CD14-positive monocyte (primary cell): ENCODE measurements at places on chromosomes 12 and 14. TPM values are rescaled to one million over a fixed set of nuclear protein-coding genes. Genes with fewer than 3 reads are reported as not detected.

DNA sequence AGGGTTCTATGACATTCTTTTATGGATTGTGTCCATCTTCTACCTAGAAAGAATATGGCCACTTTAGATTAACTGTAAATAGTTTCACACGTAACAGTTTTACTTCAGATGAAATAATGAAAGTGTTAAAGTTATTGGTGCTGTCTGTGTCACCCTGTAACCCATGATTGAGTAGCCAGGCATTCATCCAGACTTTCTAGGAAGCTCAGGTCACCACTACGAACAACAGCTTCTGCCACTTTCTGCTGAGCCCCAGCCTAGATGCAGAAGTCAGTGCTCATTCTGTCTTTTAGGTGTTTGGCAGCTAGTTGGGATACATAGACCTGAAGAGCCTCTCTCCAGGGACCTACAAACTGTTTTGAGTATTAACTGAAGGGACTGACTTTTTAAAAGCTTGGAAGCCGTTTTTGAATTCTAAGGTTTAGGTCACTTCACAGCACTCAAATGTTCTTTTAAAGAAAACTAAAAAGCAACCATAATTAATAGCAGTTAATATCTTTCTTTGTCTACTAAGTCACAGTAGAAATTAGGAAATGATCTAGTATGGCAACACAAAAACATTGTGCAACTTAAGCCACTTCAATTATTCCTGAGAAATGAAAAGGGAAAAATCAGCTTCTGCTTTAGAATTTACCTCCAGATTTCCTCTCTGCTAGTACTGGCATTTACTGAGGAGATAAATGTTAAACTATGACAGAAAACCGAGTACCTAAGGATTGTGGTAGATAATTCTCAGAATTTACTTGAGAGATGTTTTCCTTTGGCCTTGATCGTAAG, 266.9 kb downstream of the CCDC91 start:
- DNase-seq = no peak

DNA sequence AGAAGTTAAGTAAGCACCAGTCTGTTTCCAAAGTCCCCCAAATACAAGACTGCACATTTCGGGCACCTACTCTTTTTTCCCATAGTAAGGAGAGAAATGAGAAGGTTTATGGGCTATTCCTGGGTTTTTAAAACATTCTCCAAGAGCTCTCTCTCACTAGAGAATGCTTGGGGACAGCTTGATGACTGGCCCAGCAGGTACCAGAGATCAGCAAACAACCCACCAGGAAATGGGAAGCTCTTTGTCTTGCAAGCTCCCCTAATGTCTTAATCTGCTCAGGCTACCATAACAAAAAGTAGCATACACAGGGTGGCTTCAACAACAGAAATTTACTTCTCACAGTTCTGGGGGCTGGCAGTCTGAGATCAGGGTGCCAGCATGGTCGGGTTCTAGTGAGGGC, 41.8 kb upstream of the CRY1 start:
- no peak for DNase-seq

- DNase-seq = peak; percentile 55
These were observed 376.8 kb downstream of the DPF3 start for GRCh38 chr14:72516936-72517700.

The CLEC7A gene
- 235 TPM for polyA plus RNA-seq

DNA sequence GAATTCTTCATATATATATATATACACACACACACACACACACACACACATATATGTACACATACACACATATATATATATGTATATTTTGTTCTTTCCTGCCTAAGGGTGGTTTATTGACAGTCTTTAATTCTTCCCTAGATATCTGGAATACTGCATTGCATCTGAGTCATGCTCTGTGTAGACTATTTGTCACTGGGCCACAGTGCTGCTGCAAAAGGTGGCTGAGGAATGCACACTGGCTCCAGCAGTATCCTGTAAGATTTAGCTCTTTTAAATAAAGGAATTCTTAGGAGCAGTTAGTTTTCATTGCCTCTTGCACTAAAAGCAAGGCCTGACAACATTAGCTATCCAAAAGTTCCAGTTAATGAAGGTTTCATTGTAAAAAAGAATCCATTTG, 200.9 kb downstream of the APAF1 start:
- DNase-seq = no peak

The HOXC4 gene
- polyA plus RNA-seq = not detected

The TPH2 gene
- polyA plus RNA-seq = not detected in 2 replicates

GRCh38 chr12:122836027-122836921, 1.0 kb downstream of the HIP1R start:
- DNase-seq = peak; percentile 37

- DNase-seq = no peak
These were observed 326.1 kb downstream of the BCL11B start for GRCh38 chr14:98945611-98946570.

The HHIPL1 gene
- 0.09 TPM in 2 replicates for polyA plus RNA-seq

The TRAFD1 gene
- polyA plus RNA-seq = 82.3 TPM

DNA sequence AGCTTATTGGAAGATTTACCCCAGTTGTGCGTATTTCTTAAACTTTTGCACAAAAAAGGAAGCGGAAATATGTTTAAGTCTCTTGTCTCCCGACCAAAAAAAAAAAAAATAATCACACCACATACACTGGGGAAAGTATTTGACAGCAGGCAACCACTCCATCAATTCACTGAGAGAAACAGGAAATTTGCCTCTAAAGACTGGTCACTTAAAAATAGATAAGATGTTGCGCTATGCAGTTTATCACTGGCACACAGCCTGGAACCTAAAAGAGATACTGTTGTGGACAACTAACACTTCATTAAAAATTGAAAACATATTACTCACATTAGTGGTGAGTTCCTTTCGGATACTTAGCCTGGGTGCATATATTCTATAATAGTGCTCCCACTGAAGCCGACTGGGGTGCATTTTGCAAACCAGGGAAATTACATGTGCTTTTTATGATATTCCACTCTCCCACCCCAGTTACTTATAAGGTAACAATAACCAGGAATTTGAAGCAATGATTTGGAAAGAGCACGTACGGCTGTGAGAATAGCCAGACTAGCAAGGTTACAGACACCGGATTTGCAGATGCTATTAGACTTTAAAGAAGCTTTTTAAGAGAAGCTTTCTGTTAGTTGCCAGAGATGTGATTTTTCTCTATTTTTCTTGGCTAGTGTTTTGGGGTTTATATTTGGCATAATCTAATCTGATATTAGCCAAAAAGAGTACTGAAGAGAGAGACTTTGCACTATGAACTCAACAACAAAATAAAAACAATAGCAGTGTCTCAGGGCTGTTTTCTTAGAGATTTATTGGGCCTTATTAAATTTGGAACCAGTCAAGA, 311.5 kb downstream of the NOVA1 start:
- DNase-seq = no peak

DNA sequence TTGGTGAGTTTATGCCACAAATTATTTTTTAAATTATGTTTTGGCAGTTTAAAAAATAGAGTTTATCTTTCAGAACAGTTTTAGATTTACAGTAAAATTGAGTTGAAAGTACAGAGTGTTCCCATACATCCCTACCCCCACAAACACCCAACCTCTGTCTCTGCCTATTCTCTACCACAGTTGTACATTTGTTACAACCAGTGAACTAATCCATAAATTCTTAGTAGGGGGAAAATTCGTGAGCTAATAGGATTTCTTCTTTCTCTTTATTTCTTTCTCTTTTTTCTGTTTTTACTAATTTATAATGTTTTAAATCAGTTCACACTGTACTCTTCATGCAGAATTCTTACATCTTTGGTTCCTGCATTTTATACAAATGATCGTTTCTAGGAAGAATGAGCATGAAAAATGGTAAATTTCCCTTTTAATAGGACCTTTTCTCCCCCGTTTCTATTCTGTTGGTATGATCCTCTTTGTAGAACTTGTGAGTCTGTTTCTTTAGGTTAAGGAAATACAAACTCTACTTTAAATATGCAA, 56.7 kb downstream of the MIPOL1 start:
- no peak for DNase-seq

DNA sequence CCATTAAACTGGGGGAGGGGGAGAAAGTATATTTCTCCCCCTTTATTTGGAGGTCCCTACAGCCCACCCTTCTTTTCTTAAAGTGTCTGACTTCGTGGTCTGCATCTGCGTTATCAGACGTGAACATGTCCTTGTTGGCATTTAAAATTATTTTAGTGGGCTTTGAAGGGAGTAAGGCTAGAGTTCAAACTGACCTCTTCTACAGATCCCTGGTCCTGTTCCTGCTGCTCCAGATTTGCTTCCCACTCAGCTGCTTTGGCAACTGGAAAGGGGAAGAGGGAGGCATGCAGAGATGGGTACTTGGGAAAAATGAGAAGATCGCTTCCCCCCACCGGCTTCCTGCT, 611 bp upstream of the SIX6 start:
- DNase-seq = no peak

The PRPH gene
- not detected for polyA plus RNA-seq

- DNase-seq = no peak
These were observed 115.8 kb downstream of the ETNK1 start for GRCh38 chr12:22740656-22741355.

The SINHCAF gene
- polyA plus RNA-seq = 20.1 TPM

The ADCY4 gene
- polyA plus RNA-seq = 0.69 TPM

GRCh38 chr12:2268471-2269286, 215.9 kb downstream of the CACNA1C start:
- DNase-seq = no peak

GRCh38 chr12:58224536-58225105, 283.3 kb downstream of the ATP23 start:
- no peak for DNase-seq

The CRIP2 gene
- 2.1 TPM for polyA plus RNA-seq

The MFAP5 gene
- not detected for polyA plus RNA-seq

DNA sequence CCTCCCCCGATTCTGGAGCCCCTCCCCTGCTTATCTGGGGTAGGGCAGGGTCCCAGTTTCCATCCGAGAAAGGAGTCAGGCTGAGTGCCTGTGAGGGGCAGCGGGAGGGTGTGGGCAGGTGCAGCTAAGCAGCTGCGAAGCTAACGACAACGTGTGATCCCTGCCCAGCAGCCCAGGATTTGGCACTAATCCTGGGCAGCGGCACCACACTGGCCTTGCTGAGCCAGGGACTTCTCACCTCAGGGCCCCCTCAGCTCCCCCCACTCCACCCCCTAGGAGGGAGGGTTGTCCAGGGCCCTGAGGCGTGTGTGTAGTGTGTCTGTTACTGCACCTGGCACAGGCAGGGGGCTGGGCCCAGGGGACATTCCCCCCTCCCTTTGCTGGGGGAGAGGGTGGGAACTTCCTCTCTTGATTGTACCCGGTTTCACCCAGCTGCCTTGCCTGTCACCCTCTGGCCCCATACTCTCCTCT, 1.8 kb downstream of the SMIM41 start:
- no peak for DNase-seq

DNA sequence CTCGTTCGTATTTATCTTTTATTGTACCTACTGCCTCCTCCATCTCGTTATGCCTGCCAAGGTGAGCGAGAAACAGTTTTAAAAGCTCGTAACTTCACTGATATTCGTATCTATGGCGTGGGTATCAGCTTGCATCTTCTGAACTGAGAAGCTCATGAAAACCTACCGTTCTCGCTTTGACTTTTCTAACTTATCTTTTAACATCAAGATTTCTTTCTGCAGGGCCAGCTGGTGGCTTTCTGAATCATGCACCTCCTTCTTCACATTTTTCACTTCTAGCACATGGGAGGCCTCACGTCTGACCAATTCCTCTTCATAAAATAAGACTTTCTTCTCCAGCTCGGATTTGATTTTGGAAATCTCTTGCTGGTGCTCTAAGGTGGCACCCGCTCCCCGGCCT, 45.8 kb downstream of the AMN start:
- no peak for DNase-seq

GRCh38 chr14:24673059-24673458, 39.1 kb upstream of the GZMB start:
- peak; percentile 70 for DNase-seq

GRCh38 chr14:85565862-85566296, 35.9 kb downstream of the FLRT2 start:
- peak; percentile 18 for DNase-seq

DNA sequence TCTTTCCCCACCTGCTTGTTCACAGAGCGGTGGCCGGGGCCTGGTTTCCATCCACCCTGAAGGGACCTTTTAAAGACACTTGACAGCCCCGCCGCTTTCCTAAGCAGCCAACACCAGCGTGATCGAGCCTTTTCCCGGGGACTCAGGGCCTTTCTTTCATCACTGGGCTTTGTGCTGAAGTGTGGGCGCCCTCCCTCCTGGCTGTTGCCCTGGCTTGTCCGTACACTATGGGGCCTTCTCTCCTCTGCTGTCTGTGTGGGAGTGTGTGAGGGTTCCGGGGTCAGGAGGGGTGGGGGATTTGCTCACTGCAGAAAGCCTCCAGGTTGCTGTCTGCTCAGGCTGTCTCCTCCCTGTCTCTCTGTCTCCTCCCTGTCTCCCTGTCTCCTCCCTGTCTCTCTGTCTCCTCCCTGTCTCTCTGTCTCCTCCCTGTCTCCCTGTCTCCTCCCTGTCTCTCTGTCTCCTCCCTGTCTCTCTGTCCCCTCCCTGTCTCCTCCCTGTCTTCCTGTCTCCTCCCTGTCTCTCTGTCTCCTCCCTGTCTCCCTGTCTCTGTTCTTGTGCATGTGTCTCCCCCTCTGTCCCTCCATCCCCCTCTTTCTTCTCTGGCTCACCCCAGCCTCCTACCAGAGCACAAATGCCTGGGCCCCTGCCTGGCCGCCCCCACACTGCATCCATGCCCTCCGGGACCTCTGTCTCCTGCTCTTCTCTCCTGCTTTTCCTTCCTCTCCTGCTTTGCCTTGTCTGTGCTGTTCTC, 64.7 kb downstream of the CCDC92 start:
- DNase-seq = no peak

DNA sequence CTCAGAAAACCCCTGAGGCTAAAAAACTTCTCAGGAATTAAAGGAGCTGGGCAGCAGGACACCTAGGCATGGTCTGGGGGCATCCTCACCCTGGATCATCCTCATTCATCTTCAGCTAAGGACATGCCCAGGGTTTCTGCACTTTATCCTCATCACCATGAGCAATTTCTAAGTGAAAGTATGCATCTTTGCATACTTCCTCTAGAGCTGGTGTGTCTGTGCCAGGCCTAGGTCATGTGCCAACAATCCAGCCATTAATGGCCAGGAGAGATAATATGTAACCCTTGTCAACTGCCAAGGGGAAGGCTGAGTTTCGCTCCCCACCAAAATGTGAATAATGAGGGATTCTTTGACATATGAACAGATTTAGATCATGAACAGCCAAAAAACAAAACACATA, 160.5 kb downstream of the KITLG start:
- DNase-seq = no peak

GRCh38 chr12:97960225-97960624, 497.6 kb downstream of the RMST start:
- no peak for DNase-seq

DNA sequence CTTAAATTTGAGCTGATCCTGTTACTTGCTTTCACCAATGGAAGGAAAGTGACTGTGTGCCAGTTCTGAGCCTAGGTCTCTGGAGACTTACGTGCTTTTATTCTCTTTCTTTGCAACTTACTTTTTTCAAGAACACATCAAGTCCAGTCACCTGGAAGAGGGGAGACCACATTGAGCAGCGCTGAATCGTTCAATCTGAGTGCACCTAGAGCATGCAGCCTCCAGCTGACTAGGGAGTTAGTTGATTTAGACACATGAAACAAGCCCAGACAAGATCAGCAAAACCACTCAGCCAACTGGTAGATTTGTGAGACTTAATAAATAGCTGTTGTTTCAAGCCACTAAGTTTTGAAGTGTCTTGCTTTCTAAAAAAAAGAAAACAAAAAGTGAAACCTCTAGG, 1014.8 kb upstream of the FBXO33 start:
- no peak for DNase-seq

GRCh38 chr12:95439461-95440230, 34.3 kb upstream of the METAP2 start:
- no peak for DNase-seq
